ENCODE measurements at places on chromosomes 3 and 15. TPM values are rescaled to one million over a fixed set of nuclear protein-coding genes. Genes with fewer than 3 reads are reported as not detected.
A peak's percentile ranks its signal among the peaks of the same experiment; 100 is the strongest.

Gene NAALADL2
- not detected for total RNA-seq

Gene DUOXA2
- total RNA-seq: not detected

Gene TMCO5A
- total RNA-seq: not detected

GRCh38 chr3:127157171-127157828 lies 35.6 kb upstream of the PRR23E start:
- H3K4me1 ChIP-seq: no peaks in the 10 kb centered on the region
- H3K27me3 ChIP-seq: no peaks in the 10 kb centered on the region
- H3K36me3 ChIP-seq: no peaks in the 10 kb centered on the region
- DNase-seq: no peak
- H3K27ac ChIP-seq: no peak overlapping the region

DNA sequence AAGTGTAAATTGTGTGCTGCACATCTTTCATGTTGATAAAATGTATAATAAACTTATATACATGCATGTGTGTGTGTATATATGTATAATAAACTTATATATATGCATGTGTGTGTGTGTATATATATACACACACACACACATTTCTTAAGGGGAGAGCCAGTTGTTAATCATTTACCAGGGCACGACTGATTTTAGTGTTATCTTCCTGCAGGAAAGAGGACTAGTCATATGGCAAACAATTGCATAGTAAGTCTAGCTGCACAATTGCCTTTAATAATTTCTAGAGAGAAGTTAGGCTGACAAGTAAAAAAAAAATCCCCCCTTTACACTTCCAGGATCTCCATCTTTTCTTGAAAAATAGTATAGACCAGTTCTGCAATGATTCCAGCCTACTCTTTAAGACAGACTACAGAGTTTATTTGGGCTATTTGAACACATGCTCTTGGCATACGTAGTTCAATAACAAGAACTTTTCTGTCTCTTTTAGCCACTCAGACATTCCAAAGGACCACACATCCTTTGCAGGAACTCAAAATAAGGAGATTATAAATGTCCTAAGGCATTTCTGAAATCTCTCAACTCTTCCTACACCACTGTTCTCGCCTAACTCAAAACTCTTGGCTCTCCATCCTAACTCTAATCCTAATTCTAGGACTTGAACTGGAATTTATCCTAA lies 163.6 kb upstream of the SETMAR start:
- no peaks in the 10 kb centered on the region for H3K27me3 ChIP-seq
- H3K27ac ChIP-seq: no peak overlapping the region
- no peak for DNase-seq
- H3K4me1 ChIP-seq: no peaks in the 10 kb centered on the region

DNA sequence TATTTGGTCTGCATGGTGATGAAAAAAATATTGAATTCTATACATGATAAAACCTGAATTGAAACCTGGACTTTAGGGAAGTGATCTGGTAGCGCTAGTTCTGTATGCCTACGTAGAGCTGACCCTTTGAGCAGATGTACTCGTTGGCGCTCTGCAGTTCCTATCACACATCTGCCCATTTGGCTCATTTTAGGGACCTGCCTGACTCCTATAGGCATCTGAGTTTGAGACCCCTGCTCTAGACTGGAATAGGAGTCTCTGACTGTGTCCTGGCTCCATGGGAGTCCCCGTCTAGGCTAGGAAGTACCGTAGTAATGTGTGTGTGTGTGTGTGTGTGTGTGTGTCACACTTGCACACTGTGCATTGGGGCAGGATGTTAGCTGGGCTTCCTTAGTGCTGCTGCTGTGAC lies 21.2 kb downstream of the STARD5 start:
- H3K4me3 ChIP-seq: peak overlapping the region; percentile 96
- peaks cover 84% of the 10 kb centered on the region for H3K4me1 ChIP-seq
- H3K27me3 ChIP-seq: no peaks in the 10 kb centered on the region

All from activated T-helper 2 cell treated with anti-CD3 and anti-CD28 coated beads, Interferon-gamma antibody, Interleukin-2, Interleukin-4, amounts not matched to agents 10 μg/mL and 5 μg/mL and 100 μg/mL, durations not matched to agents 14 hours and 24 hours and 36 hours (primary cell).